Foreskin keratinocyte (primary cell): ENCODE measurements at places on chromosomes 7 and 10. TPM values are rescaled to one million over a fixed set of nuclear protein-coding genes. Genes with fewer than 3 reads are reported as not detected.

The TDRD1 gene
- polyA plus RNA-seq, result 0.03 TPM in 1 of 2 replicates, not detected in the other

- DNase-seq, result no peak
Measured at GRCh38 chr7:141128506-141128905, 54.6 kb downstream of the TMEM178B start.

- DNase-seq, result no peak
Measured at GRCh38 chr7:112072541-112073245, 133.5 kb downstream of the DOCK4 start.

DNA sequence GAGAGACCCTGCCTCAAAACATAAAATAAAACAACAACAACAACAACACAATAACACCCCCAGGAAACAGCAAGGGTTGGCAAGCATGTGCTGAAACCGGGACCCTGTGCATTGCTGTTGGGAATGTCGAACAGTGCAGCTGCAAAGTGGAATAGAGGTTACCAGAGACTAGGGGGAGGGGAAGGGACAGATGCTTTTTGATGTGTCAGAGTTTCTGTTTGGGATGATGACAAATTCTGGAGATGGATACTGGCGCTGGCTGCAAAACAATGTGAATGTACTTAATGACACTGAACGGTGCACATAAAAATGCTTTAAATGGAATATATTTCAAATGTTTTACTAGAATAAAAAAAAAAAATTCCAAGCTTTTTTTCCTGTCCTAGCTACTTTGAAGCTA, 241.8 kb downstream of the TEX36 start:
- DNase-seq, result no peak

DNA sequence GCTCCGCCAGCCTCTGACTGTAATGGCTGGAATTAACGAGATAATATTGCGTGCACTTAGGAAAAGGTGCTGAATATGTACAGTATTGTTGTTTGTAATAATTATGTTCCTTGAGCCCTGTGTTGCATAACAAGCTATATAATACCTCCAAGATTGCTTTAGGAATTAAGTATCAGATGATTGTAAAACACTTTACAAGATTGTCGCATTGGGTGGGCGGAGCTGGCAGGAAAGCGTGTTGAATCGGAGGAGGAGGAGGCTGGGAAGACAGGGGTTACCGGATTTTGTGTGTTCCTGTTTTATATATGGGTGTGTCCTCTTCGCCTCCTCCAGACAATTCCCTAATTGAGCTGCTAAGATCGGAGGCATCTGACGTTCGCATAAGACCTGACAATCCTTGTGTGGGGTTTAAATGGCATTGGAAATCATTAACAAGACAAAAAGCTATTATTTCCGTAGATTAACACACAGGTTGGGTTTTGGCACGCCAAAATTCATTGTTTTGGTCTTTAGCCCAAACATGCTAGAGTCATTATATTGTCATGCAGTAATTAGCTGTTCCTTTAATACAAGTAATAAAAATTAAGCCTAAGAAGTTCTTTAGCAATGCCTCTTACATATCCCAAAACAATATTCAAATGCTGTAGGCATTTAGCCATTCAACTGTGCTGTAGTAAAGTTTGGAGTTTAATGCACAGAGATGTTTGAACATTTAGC, 192.9 kb upstream of the SH2B2 start:
- no peak for DNase-seq

DNA sequence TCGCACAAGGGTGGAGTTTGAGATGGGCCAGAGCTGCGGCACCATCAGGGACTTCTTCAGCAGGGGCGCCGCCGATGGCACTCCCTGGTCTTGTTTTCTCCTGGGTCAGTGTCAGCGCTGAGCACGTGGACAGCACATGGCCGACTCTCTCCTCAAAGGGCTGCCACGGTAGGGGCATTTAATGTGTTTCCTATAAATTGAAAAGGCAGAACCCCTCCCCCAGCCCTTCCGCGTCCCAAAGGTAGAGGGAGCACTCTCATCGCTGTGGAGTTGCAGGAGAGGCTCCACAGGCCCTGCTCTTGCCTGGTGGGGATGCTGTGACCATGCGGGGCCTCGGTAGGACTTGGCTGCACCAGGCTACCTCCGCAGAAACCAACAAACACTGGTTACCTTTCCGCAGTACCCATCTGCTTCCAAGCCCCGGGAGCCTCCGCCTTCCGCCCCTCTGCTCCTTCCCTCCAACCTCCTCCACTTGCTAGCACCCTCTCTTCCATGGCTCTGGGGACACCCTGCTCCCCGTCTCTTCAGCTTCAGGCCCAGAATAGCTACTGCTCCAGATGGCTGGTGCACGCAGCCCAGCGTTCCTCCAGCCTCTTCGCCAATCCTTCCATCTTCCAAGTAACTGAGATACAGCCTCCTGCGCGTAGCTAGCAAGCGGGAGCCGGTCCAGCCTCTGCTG, 166.3 kb upstream of the ADCY1 start:
- no peak for DNase-seq

DNA sequence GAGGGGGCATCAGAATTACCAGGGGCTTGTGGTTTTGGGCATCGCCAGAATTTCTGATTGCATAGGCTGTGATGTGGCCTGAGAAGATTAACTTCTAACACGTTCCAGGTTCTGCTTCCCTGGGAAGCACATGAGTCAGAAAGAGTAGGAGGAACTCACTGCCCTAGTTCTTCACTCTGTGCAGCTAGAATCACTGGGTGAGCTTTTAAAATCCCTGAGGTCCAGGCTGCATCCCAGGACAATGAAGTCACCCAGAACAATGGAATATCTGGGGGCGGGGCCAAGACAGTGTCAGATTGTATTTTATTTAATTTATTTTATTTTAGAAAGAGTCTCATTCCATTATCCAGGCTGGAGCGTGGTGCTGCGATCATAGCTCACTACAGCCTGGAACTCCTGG, 636.5 kb downstream of the CALN1 start:
- no peak for DNase-seq

- no peak for DNase-seq
Measured at GRCh38 chr10:78415111-78415510, 381.4 kb downstream of the RPS24 start.
